ENCODE measurements at places on chromosomes 3 and 15.

- DNase-seq, result no peak
These were observed 110.4 kb downstream of the LRRC28 start for GRCh38 chr15:99361545-99362185.

- DNase-seq, result no peak
These were observed 19.8 kb upstream of the LYSMD4 start for GRCh38 chr15:99753066-99753465.

GRCh38 chr3:73602170-73602569 is 22.6 kb downstream of the PDZRN3 start:
- DNase-seq, result peak; percentile 56

DNA sequence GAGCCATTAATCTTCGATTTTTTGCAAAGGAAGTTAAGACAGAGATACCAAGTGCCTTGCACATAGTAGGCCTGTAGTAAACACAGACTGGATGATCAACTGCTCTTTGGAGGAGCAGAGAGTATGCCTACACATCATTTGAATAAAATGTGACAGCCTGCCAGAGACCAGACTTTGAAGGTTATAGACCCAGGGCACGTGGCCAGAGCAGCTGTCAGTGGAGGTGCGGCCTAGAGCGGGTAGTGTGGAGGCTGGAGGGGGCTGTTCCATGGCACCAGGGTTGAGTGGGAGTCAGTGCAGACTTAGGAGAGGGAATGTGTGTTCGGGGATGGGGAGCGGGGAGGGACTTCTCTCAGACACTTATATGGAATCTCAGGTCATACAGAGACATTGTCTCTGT is 80.8 kb downstream of the SMAD3 start:
- DNase-seq, result peak; percentile 71

DNA sequence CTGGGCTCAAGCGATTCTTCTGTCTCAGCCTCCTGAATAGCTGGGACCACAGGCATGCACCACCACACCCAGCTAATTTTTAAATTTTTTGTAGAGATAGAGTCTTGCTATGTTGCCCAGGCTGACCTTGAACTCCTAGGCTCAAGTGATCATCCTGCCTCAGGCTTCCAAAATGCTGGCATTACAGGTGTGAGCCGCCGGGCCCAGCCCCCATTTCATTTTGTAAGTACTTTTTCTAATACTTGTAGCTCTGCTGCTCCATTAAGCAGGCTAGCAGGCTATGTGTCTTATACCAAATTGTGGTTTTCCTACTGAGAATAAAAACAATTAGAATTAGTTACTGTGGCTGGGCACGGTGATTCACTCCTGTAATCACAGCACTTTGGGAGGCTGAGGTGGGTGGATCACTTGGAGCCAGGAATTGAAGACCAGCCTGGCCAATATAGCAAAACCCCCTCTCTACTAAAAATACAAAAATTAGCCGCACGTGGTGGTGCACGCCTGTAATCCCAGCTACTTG is 22.4 kb downstream of the NIPA1 start:
- DNase-seq, result no peak

- no peak for DNase-seq
These were observed 71.3 kb upstream of the UBE2E1 start for GRCh38 chr3:23734481-23734880.

DNA sequence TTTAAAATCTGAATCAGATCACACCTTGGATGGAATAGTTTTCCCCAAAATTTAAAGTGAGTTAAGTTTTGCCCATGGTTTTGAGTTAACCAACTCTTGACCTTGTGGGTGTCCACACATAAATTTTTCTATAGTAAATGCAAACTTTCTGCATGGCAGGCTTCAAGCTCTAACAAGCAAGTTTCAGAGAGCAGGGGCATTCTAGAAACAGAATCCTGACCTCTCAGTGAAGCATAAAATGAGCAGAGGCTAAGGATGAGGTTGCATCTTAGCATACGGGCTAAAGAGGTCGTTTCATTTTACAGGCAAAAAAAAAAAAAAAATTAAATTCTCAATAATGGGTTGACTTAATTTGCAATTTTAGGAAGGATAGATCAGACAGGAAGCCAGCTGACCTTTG is 32.1 kb downstream of the CDC25A start:
- no peak for DNase-seq

DNA sequence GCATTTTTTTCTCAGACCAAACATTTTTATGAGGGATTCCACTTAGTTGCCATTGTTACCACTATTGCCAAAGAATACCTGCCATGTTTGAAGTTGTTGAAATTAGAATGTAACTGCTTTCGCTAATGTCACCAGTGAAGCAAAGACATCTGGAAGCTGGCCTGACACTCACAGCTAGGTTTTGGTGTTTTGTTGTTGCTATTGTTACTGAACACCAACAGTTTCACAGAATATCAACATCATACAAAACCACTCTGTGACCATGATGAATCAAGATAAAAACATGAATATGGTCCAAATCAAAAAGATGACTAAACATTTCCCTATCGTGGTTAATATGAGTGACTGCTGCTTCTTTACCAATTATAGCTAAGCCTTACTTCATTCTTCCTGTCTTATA is 6.9 kb upstream of the CFAP20DC start:
- no peak for DNase-seq

- peak; percentile 76 for DNase-seq
These were observed 32.6 kb downstream of the MAGEF1 start for GRCh38 chr3:184679056-184679816.

- DNase-seq, result no peak
These were observed 10.8 kb upstream of the RARRES1 start for GRCh38 chr3:158742871-158743663.

DNA sequence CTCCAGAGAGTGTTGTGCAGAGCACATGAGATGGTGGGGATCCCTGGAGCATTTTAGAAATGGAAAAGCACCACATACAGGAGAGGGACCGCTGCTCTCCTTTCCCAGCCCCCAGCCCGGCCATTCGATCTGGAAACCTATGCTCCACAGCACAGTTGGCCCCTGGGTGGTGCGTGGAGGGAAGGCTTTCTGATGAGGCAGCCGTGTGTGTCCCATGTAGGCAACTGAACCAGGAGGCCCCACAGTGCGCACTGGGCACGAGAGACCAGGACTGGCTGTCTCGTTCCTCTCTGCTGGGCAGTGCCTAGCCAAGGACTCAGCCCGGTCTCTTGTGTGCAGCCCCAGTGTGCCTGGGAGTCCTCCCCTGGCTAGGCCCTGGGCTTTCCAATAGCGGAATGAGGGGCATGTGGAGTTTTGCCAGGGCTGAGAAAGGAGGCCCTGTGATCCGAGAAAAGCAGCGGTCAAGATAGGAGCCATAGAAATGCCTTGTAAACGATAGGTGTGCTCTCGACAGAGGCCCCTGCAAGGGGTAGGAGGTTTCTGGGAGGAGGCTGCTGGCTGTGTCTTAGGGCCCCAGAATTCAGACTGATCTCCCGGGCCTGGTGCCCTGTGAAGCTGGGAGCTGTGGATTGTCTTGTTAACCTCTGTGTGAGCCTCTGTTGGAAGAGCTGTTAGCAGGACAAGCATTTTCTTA is 39.0 kb downstream of the CHDH start:
- DNase-seq, result no peak

- no peak for DNase-seq
These were observed 1.1 kb downstream of the SSR3 start for GRCh38 chr3:156553705-156554356.

DNA sequence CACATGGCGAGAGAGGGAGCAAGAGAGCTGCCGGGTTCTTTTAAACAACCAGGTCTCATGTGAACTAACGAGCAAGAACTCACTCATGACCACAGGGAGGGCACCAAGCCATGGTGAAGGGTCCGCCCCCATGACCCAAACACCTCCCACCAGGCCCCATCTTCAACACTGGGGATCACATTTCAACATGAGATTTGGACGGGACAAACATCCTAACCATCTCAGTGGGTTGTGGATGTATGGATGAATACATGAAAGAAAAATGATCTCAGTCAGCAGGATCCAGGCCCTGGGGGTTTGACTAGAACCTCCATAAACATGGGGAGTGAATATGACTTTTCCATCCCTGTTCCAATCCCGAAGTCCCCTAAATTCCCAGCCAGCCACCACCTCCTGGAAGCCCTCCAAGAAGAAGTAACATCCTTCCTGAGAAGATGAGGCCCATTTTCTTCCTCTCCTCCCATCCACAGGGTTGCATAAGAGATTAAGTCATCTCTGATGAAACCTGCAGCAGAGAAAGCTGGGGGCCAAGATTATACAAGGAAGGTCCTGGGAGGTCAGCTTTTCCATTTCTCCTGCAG is 9.5 kb downstream of the CAV3 start:
- DNase-seq, result no peak

GRCh38 chr3:151305060-151305774 is 11.4 kb downstream of the GPR87 start:
- DNase-seq, result peak; percentile 35

GRCh38 chr3:174482541-174482940 is 376.6 kb upstream of the NAALADL2 start:
- DNase-seq, result no peak

- no peak for DNase-seq
These were observed 29.0 kb downstream of the IL1RAP start for GRCh38 chr3:190542846-190543245.

- no peak for DNase-seq
These were observed 145.5 kb downstream of the WNT5A start for GRCh38 chr3:55341502-55342031.

GRCh38 chr3:13083898-13084297 is 10.7 kb upstream of the IQSEC1 start:
- no peak for DNase-seq

- DNase-seq, result no peak
These were observed 18.6 kb downstream of the ZIC1 start for GRCh38 chr3:147427746-147428145.

- DNase-seq, result no peak
These were observed 58.9 kb downstream of the TLE3 start for GRCh38 chr15:70038730-70039392.

- no peak for DNase-seq
These were observed 30.8 kb upstream of the MAGEF1 start for GRCh38 chr3:184742676-184743135.

DNA sequence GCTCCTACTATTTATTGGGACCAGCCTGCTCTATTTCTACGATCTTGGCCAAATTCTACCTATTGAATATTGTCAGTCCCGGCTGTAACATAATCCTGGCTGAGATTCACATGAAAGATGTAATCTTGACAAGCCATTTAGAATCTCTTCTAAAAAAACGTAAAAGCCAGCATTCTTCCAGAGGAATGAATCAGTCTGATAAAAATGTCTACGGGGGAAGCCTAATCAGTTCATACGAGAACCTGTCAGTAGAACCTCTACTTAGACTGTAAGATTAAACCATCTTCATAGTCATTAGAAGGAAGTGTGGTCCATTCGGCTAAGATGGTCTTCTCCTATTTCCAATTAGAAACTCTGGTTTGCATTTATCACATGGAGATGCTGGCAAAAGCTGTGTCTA is 147.2 kb upstream of the WNT5A start:
- no peak for DNase-seq

- no peak for DNase-seq
These were observed 116.2 kb downstream of the SUCNR1 start for GRCh38 chr3:151989621-151990020.

- DNase-seq, result peak; percentile 51
These were observed 901 bp downstream of the ALS2CL start for GRCh38 chr3:46692566-46692990.

Data from left ventricle myocardium superior (tissue), 1 donor.